Left renal pelvis (tissue), 4 donors: ENCODE measurements at places on chromosomes 3 and 15. TPM values are rescaled to one million over a fixed set of nuclear protein-coding genes. Genes with fewer than 3 reads are reported as not detected.

DNA sequence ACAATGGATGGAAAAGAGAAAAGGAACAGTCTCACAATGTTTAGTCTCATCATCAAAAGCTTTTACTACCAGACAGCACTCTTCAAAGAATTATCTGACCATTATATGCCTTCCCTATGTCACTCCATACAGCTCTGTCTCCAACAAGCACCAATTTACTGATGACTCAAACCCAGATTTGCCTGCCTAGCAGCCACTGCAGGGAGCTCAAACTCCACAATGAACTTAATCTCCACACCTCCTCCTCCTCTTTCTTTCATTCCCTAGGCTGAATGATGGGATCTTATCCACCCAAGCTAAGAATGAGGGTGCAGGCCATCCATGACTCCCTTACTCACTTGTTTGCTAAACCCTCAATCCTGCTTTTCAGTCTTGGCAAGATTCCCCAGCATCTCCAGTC is 45.5 kb downstream of the NBEAL2 start:
- DNase-seq, result no peak

- DNase-seq, result no peak
Measured at GRCh38 chr3:111582120-111582474, 13.0 kb downstream of the ZBED2 start.

- no peak for DNase-seq
Measured at GRCh38 chr3:34725774-34726173, 913.6 kb upstream of the ARPP21 start.

DNA sequence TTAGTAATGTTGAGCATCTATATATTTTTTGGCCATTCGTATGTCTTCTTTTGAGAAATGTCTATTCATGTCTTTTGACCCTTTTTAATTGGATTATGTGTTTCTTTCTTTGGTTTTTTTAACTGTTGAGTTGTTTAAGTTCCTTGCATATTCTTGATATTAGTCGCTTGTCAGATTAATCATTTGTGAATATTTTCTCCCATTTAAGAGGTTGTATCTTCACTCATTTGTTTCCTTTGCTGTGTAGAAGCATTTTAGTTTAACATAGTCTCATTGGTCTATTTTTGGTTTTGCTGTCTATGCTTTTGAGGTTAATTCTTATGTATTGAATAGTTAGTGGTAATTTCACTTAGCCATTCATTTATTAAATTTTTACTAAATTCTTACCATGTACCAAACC is 283.8 kb downstream of the ZPLD1 start:
- no peak for DNase-seq

GRCh38 chr3:170359178-170359704 is 1.7 kb downstream of the SKIL start:
- DNase-seq, result no peak

DNA sequence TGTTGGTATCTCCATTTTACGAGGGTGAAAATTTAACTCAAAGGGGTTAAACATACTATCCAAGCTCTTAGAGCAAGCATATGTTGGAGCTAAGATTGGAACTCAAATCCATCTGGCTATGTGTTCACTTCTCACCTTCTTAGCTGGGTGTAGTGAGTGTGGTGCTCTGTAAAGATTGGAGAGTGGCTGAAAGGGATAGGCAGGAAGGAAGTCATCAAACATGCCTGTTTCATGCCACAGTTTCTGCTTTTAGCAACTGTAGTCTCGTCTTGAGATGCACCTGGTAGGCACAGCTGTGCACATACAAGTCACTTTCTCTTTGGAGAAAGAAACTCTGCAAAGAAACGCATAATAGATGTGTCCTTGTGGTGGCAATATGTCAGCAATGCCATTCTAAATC is 189.1 kb upstream of the MDFIC2 start:
- DNase-seq, result no peak

- no peak for DNase-seq
Measured at GRCh38 chr15:92538115-92538514, 117.5 kb downstream of the FAM174B start.

DNA sequence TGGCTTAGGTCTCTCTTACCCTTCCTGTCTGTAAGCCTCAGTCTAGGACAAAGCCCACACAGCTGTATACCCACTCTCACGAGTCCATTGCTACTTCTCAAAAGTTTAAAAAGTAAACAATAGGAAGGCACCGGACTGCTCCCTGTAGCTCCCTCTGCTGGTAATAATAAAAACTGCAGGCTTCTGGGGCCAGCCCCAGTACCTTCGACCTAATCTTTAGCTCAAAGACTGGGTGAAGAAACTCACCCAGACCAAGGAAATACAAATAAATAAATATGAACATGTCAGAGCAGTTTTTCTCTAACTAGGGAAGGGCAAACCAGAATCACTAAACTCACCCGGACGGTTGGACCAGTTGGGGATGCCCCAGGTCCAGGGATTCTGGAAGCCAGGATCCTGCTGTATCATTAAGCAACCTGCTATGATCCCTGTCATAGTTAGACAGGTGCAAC is 5.0 kb downstream of the FAM219B start:
- no peak for DNase-seq

GRCh38 chr3:2653706-2654105 is 456.5 kb downstream of the IL5RA start:
- no peak for DNase-seq

GRCh38 chr3:13884851-13885703 is 5.2 kb upstream of the WNT7A start:
- no peak for DNase-seq

GRCh38 chr15:80418892-80419537 is 14.8 kb downstream of the ARNT2 start:
- no peak for DNase-seq

DNA sequence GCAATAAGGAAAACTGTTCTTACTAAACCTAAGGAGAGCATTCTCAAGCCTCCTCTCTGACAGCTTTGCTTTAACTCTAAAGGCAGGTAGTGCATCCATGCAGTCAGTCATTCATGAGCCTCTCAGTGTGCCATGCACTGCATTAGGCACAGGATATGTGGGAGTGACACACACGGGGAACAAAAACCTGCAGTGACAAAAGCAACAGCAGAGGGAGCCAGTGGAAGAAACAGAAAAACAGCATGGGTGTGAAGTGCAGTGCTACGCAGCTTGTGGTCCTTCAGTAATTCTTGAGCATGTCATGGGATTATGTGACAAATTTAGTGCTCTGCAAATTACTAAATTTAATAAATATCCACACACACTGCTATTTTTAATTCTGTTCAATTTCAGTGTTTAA is 230.7 kb downstream of the BBX start:
- DNase-seq, result peak; percentile 14

GRCh38 chr3:40366203-40367162 is 20.5 kb upstream of the ENTPD3 start:
- no peak for DNase-seq

The OR5K2 gene
- not detected for polyA plus RNA-seq

The FAM227B gene
- 8.7 TPM for polyA plus RNA-seq

The PLXNB1 gene
- 60.5 TPM for polyA plus RNA-seq

The ERC2 gene
- 5.3 TPM for polyA plus RNA-seq

The RARRES1 gene
- 24.0 TPM for polyA plus RNA-seq

The ZNF501 gene
- 12.9 TPM for polyA plus RNA-seq

The THRB gene
- polyA plus RNA-seq, result 26.5 TPM
